Stimulated activated CD4-positive, alpha-beta T cell treated with anti-CD3 and anti-CD28 coated beads, Interleukin-1b, Interleukin-23, amount 100 ng/mL, for 1 hour (primary cell): ENCODE measurements at places on chromosomes 7 and 10.
A peak's percentile ranks its signal among the peaks of the same experiment; 100 is the strongest.

GRCh38 chr10:103480521-103480920, 1.5 kb upstream of the CALHM3 start:
- no peak for DNase-seq

DNA sequence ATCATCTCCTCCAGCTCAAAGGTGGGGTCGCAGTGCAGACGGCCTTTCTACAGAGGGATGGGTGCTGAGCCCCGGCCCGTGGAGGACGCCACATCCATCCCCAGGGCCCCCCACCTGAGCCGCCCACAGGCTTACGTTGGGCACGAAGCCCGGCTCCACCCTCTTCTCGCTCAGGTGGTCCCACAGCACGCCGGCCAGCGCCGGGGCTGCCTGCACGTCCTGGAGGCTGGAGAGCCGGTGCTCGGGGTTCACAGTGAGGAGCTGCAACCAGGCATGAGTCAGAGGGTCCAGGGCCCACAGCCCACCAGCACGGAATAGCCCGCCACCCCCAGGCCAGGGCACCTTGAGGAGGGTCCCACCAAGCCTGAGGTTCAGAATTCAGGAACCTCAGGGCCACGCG, 36.0 kb downstream of the DPYSL4 start:
- no peak for DNase-seq

- no peak for DNase-seq
Measured at GRCh38 chr7:132125872-132126595, 450.2 kb downstream of the PLXNA4 start.

GRCh38 chr7:98134420-98135228, 28.0 kb downstream of the LMTK2 start:
- DNase-seq: no peak

- DNase-seq: no peak
Measured at GRCh38 chr10:7162331-7162730, 248.5 kb downstream of the SFMBT2 start.

DNA sequence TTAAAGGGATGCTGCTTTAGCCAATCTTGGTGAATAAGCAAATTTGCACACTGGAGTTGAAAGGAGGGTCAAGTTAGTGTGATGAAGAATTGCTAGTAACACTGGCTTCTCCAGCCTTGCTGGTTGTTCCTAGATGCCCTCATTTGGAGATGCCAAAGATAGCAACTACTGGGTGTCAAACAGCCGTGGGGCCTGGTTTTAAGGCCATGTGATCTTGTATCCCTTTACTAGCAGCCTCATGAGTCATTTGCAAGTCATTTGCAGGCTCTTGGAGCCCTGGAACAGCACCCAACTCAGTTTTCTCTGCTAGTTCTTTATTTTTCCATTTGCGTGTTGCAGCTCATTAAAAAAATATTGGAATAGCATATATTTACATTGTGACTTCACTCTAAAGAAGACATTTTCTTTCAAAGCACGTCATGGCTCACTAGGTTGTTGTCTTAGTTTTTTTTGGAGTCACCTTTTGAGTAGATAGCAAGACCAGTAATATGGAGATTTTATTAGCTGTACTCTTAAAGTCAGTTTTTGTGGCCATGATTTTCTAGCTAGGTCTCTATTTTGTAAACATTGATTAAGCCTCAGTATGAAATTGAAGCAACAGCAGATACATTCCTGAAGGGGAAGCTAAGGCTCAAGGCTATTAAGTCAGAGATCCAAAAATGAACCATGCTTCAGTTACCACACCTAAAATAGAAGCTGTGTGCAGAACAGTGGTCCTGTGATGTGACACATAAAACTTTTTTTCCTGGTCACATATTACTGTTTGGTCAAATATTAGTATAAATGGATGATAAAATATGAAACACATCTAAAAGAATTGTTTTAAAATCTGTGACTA, 1.3 kb downstream of the LSMEM1 start:
- DNase-seq: no peak

- DNase-seq: no peak
Measured at GRCh38 chr10:14326581-14326980, 4.1 kb downstream of the FRMD4A start.

DNA sequence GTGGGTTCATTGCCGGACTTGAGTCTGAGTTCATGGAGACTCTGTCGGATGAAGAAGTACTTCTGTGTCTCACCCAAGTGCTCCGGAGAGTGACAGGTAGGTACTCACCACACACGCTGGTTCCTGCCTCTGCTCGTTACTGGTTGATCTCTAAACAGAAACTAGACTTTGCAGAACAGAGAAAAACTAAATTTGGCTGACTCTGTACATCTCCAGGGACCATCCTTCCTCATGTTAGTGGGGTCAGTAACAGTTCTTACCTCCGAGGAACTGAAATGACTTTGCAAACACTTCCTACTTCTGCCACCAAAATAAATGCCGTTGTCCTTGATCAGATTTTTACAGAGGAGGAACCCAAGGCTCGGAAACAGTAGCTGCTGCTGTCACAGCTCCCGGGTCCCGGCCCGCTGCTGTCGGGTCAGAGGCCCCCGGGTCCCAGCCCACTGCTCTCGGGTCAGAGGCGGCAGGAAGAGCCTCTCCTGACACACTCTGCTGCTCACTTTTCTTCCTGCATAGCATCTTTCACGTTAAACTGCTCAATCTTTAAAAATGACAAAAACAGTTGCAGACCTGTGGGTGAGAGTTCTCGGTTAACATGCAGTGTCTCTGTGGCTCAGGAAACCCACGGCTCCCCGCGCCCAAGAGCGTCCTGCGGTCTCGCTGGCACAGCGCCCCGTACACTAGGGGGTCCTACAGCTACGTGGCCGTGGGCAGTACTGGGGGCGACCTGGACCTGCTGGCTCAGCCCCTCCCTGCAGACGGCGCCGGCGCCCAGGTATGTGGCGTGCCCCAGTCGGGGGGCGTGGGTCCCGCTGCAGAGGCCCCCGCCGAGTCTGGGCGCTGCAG, 4.8 kb upstream of the MTG1 start:
- no peak for DNase-seq

DNA sequence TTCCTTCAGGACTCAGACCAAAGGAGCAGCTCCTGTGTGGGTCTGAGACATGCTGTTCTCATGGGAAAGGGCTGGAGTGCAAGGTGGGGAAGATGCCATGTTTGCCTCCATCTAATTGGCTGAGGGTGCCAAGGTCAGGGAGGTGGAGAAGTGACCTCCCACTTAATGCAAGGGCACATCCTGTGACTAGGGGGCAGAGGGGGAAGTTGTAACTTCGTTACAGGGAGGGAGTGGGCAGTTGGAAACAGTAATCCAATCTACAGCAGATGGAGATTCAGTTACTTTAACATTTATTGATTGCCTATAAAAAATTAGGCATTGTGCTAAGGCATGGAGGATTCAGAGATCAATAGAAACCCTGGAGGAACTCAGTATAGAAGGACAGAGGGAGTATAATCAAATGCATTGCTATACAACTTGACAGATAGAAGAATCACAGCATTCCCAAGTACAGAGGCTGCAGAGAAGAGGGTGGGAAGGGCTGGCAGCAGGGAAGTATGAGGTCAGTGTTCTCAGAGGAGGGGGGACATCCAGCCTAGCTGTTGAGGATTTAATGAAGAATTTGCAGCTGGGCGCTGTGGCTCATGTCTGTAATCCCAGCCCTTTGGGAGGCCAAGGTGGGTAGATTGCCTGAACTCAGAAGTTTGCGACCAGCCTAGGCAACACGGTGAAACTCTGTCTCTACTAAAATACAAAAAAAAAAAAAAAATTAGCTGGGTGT, 75.9 kb downstream of the CCNY start:
- DNase-seq: no peak

GRCh38 chr7:949021-949934, 5.2 kb downstream of the ADAP1 start:
- no peak for DNase-seq

- DNase-seq: no peak
Measured at GRCh38 chr7:105853931-105854419, 22.4 kb downstream of the ATXN7L1 start.

DNA sequence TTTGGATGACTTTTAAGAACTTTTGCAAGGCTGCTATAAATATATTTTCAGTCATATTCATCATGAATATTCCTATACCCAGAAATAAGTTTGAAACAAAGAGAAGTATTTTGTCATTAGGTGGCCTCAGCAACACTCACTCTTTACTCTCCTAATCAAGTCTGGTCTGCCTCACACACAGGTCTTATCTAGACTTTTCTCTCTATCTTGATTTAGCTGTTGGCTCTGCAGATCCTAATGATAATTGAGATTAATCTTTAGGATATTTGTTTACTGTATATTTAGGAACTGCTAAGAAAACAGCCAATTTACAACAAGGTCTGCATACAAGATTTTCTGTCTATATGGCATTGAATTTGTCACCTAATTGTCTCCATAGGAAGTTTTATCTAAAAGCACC, 297.6 kb downstream of the PTEN start:
- DNase-seq: no peak

DNA sequence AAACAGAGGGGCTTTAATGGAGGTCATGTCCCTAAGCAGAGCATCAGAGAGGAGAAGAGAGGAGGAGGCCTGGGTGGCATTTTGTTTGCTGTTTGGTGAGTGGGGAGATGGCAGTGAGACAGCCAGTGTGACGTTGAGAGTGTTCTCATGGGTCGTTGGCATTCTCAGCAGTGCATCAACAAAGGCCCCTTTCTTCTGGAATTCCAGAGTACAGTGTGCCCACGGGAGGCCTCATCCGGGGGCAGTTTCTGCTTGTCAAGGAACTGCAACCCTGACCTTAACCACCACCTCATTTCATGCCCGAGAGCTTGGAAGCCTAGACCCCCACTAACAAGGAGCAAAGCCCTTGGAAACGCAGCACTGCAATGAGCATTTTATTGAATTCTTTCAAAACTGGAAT, 92.9 kb downstream of the CELF2 start:
- no peak for DNase-seq

- DNase-seq: no peak
Measured at GRCh38 chr10:116777006-116777405, 34.6 kb upstream of the HSPA12A start.

GRCh38 chr10:13219685-13220670, 14.2 kb downstream of the UCMA start:
- no peak for DNase-seq

DNA sequence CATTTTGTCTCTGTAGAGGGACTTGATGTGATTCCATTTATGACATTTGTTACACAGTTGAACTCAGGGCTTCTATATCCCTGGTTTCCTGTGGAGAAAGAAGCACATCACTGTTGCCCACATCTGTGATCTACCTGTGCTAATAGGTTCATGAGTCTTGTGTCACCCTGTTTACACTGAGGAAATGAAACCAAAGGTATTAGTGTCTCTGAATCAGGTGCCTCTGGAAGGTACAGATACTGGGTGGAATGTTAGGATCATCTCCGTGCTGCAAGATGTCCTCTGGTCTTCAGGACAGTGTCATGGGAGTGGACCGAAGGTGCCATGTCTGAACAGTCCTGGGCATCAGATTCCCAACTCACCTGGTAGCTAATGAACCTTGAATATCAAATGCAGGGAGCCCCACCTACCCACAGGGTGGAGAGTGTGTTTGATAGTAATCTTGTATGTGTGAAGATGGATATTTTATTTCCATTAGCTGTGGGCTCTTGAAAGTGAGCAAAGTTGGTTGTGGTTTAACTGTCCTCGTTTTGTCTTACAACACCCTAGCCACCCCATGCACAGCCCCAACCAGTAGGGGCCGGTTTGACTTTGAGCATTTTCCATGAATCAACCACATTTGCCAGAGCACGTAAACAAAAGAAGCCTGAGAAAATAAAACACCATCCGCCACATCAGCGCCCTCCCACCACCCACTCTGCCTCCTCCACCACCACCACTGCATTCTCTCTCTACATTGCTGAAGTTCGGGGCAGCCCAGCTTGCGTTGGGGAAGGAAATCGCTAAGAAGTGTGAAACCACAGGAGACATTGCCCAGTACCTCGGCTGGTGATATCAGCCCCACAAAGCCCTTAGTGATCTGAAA, 40.7 kb downstream of the TARP start:
- DNase-seq: peak; percentile 20

DNA sequence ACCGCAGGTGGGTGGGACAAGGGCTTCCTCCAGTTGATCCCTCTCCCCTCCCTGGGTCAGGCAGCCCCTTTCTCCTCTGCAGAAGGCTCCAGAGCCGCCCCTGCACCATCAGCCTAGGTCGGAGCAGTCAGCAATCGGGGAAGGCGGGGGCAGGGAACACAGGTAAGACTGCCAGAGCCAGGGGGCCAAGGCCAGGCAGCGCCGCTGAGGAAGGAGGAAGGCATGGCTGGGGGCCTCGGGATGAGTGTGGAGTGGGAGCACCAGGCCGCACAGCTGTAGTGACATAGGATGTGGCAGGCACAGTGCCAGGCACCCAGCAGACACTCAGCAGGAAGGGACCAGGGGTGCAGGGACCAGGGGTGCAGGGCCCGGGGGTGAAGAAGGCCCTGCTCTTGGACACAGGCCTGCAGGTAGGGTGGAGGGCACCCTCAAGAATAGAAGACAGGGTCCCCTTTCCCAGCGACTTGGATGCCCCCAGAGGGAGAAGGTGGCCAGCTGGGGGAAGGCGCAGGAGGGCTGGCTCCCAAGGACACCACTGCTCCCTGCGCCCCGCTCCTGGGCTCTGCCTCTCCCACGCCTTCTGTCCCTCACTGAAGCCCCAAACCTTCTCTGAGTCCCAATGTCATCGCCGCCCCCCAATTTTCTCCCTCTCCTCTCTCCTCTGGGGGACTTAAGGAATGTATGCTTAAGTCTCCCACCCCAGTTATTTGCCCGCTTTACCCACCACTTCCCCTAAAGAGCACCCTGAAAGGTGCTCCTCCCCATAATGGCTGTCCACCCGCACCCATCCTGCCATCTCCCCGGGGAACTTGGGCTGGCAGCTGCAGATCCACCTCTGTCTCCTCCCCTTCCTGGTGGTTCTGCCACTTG, 38.5 kb downstream of the CAMK2B start:
- no peak for DNase-seq

DNA sequence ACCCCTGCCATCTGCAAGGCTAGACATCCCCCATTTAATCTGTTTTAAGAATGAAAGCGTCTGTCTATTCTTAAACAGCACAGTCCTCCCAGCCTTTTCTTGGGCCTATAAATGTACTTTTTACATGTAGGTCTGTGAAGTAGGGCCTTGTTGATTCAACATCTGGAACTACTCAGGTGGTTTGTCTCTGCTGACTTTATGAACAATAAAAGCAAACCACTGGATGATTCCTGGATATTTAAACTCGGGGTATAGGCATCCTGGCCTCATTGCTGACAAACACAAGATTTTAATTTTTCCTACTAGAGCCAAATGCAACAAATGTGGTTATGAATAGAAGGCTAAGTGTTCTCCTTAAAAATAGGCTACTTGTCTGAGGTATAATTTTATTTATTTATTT, 198.3 kb downstream of the WDR11 start:
- no peak for DNase-seq
